Mesothelial cell of epicardium (in vitro differentiated cells): ENCODE measurements at places on chromosomes 2 and 18.

GRCh38 chr2:170586571-170587095 is 128.5 kb upstream of the SP5 start:
- H3K27ac ChIP-seq = no peak overlapping the region
- peaks cover 31% of the 10 kb centered on the region for H3K4me1 ChIP-seq
- H3K4me3 ChIP-seq = no peak overlapping the region
- H3K36me3 ChIP-seq = no peaks in the 10 kb centered on the region
- DNase-seq = no peak
- no peaks in the 10 kb centered on the region for H3K27me3 ChIP-seq

DNA sequence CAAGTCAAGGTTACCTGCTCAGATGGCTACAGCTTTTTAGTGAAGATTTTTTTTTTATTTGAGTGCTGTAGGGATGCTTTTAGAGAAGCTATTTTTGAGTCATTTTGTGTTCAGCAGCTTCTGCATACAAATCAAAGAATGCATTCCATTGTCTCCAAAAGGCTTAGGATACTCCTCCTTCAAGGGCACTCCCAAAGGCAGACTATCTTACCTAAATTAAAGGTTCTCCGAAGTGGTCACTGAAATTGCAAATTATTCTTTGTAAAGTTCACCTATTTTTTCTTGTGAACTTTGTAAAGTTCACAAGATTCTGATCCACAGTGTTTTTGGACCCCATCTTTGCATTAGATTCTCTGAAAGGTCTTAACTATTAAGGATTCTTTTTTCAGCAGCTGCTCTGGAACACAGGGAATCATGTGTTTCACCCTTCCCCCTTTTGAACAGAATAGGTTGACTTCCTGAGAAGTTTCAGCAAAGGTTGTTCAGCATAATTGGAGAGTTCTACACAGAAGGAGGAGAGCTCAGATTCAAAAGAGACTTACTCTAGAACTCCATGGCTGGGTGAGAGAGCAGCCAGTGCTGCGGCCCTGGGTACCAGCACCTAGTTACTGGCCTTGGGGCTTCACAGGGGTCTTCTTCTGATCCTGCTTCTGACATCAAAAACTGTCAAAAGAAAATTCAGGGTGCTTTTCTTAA is 14.5 kb downstream of the CLIP4 start:
- DNase-seq = no peak
- no peaks in the 10 kb centered on the region for H3K27me3 ChIP-seq
- H3K27ac ChIP-seq = peak overlapping the region; percentile 30
- peaks cover 17% of the 10 kb centered on the region for H3K4me1 ChIP-seq

- H3K27me3 ChIP-seq = no peaks in the 10 kb centered on the region
- no peaks in the 10 kb centered on the region for H3K36me3 ChIP-seq
- no peak overlapping the region for H3K4me3 ChIP-seq
- DNase-seq = no peak
- peak overlapping the region; percentile 69 for H3K27ac ChIP-seq
Observed at GRCh38 chr2:28356095-28356911, 36.4 kb upstream of the FOSL2 start.

- H3K36me3 ChIP-seq = peaks cover 16% of the 10 kb centered on the region
- no peaks in the 10 kb centered on the region for H3K27me3 ChIP-seq
- H3K4me3 ChIP-seq = no peak overlapping the region
- H3K27ac ChIP-seq = no peak overlapping the region
- no peak for DNase-seq
Observed at GRCh38 chr2:25954199-25954752, 28.0 kb downstream of the KIF3C start.

- H3K27ac ChIP-seq = no peak overlapping the region
- no peak for DNase-seq
- no peaks in the 10 kb centered on the region for H3K27me3 ChIP-seq
- H3K4me1 ChIP-seq = peaks cover 14% of the 10 kb centered on the region
Observed at GRCh38 chr2:188865681-188866080, 108.5 kb upstream of the COL3A1 start.

- no peaks in the 10 kb centered on the region for H3K36me3 ChIP-seq
- H3K27me3 ChIP-seq = no peaks in the 10 kb centered on the region
- no peak overlapping the region for H3K27ac ChIP-seq
- H3K4me1 ChIP-seq = no peaks in the 10 kb centered on the region
- H3K4me3 ChIP-seq = no peak overlapping the region
Observed at GRCh38 chr2:65960953-65961352, 474.0 kb upstream of the MEIS1 start.

DNA sequence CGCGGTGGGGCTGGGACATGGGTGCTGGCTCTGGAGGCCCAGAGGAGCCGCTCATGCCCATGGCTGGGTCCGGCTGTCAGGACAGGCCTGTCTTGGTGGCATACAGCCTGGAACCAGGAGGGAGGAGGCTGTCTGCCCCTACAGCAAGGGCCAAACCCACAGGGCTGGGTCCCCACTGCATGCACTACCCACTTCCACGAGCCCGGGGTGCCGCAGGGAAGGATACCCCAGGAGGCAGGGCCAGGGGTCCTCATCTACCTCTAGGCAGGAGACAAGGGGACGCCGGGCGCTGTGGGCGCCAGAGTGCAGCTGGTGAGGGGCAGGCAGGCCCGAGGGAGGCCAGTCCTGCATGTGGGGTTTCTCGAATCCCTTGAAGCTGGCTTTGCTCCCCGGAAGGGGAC is 95.1 kb upstream of the GPC1 start:
- no peak overlapping the region for H3K27ac ChIP-seq
- peaks cover 2% of the 10 kb centered on the region for H3K4me1 ChIP-seq
- H3K4me3 ChIP-seq = no peak overlapping the region
- H3K27me3 ChIP-seq = peaks cover 16% of the 10 kb centered on the region
- H3K36me3 ChIP-seq = no peaks in the 10 kb centered on the region

- H3K27me3 ChIP-seq = no peaks in the 10 kb centered on the region
- peak overlapping the region; percentile 67 for H3K27ac ChIP-seq
- peaks cover 6% of the 10 kb centered on the region for H3K36me3 ChIP-seq
- no peak for DNase-seq
- H3K4me1 ChIP-seq = peaks cover 24% of the 10 kb centered on the region
- no peak overlapping the region for H3K4me3 ChIP-seq
Observed at GRCh38 chr2:25494616-25495015, 152.9 kb upstream of the DNMT3A start.

- no peaks in the 10 kb centered on the region for H3K27me3 ChIP-seq
- peaks cover 15% of the 10 kb centered on the region for H3K4me1 ChIP-seq
- H3K4me3 ChIP-seq = no peak overlapping the region
- DNase-seq = no peak
- no peak overlapping the region for H3K27ac ChIP-seq
Observed at GRCh38 chr2:220931491-220931890, 640.6 kb downstream of the EPHA4 start.

DNA sequence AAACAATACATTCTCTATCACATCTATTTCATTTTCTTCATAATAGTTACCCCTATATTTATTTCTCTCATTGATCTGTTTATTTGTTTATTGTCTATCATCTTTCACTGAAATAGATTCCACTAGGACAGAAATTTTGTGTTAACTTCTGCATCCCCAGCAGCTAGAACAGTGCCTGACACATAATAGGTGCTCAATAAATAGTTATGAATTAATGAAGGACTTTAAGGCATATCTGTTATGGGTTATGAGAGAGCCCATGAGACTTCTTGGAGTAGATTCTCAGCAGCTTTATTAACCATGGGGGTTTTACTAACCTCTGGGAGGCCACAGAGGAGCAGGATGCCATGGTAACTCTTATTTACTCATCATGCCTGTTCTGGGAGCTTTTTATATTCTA is 144.6 kb downstream of the CDC42EP3 start:
- H3K27ac ChIP-seq = no peak overlapping the region
- no peaks in the 10 kb centered on the region for H3K36me3 ChIP-seq
- H3K4me1 ChIP-seq = peaks cover 7% of the 10 kb centered on the region
- DNase-seq = no peak

GRCh38 chr2:46309052-46309953 is 12.1 kb downstream of the EPAS1 start:
- DNase-seq = no peak
- no peak overlapping the region for H3K4me3 ChIP-seq
- H3K36me3 ChIP-seq = peaks cover 3% of the 10 kb centered on the region
- H3K27ac ChIP-seq = no peak overlapping the region
- H3K27me3 ChIP-seq = no peaks in the 10 kb centered on the region

GRCh38 chr2:97871096-97871780 is 124.5 kb downstream of the TMEM131 start:
- H3K4me3 ChIP-seq = no peak overlapping the region
- no peak for DNase-seq
- peaks cover 3% of the 10 kb centered on the region for H3K4me1 ChIP-seq
- H3K27ac ChIP-seq = no peak overlapping the region

GRCh38 chr2:98917031-98917471 is 19.0 kb downstream of the CRACDL start:
- no peak for DNase-seq
- H3K27ac ChIP-seq = no peak overlapping the region
- H3K4me3 ChIP-seq = no peak overlapping the region
- no peaks in the 10 kb centered on the region for H3K36me3 ChIP-seq
- peaks cover 3% of the 10 kb centered on the region for H3K4me1 ChIP-seq
